ENCODE measurements at places on chromosomes 3 and 15.

- no peak for DNase-seq
These were observed 9.8 kb downstream of the ARPP19 start for GRCh38 chr15:52559022-52559421.

DNA sequence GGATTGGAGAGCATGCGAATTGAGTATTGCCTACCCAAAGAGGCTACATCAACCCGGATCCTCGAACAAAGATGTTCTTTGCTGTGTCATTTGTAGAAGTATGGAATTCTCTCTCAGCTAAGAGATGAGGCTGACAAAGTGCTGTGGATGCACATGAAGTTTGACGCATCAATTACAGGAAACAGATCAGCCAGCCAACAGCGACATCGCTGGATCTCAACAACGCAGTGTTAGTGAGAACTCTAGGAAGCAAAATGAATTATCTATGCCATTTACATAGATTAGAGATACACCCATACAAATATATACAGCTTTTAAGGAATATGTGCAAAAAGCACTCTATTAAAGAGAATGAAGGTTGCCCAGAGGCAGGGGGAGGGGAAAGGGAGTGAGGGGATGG is 160.6 kb upstream of the RGMA start:
- DNase-seq: no peak

GRCh38 chr15:100818927-100819326 is 60.7 kb upstream of the ALDH1A3 start:
- DNase-seq: no peak

GRCh38 chr3:11591002-11591355 is 52.7 kb downstream of the VGLL4 start:
- no peak for DNase-seq

- no peak for DNase-seq
These were observed 145.2 kb downstream of the TAFA4 start for GRCh38 chr3:68787106-68787626.

DNA sequence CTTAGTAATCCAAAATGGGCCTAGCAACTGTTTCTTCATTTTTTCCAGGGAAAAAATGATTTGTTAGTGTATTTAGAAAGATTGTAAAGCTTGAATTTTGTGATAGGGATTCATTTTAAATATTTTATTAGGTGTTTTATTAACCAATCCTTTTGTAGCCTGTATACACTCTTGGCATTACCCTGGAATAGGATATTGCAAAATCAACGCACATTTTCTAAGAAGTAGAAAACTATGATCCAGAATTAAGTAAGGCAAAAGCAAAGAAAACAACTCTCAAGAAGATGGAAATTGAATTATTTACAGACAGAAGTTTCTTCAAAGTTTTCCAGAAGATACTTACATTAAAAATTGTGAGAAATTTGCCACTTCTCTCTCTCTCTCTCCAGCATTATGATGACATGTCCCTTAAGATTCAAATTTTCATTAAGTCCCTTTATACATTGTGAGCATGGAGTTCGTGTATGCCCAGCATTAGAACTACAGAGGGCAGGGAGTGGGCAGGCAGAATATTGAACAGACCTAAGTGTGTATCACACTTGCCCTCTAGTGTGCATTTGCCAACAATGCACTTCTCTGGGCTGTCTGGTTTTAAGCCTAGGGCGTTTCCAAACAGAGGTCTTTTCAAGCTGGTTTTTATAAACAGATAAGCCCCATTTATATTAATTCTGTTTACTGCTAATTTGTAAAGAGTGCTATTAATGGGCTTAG is 28.5 kb upstream of the CMSS1 start:
- peak; percentile 37 for DNase-seq

- DNase-seq: no peak
These were observed 138.3 kb downstream of the DIPK2A start for GRCh38 chr3:144109944-144110343.

- DNase-seq: no peak
These were observed 140.9 kb downstream of the PLCL2 start for GRCh38 chr3:17025594-17026139.

DNA sequence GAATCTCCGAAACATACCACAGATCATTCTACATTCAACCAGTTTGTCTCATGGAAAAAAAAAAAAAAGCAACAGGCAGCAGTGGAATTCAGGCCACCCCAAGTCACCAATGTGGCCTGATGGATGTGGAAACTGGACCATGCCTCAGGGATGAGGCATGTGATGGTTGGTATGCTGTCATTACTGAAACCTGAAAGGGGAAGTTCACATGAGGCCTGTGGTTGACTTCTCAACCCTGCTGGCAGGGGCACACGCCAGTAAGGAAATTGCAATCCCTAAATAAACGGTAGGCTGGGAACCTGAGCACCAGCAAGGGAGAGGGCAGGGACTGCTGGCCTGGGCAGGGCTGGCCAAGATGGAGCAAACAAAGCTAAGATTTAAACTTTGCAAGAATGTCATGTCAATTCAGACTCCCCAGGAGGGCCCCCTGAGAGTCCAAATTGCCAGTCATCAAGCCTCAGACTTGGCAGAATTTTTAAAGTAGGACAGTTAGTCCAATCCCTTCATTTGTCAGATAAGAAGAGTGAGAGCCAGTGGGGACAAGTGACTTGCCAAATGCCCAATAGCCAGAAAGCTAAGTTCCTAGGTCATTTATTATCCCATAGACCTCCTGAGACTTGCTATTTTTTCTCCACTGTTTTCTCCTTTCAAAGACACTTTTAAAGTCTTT is 310.4 kb downstream of the ERC2 start:
- no peak for DNase-seq

GRCh38 chr3:162269636-162270458 is 773.2 kb downstream of the OTOL1 start:
- DNase-seq: no peak

DNA sequence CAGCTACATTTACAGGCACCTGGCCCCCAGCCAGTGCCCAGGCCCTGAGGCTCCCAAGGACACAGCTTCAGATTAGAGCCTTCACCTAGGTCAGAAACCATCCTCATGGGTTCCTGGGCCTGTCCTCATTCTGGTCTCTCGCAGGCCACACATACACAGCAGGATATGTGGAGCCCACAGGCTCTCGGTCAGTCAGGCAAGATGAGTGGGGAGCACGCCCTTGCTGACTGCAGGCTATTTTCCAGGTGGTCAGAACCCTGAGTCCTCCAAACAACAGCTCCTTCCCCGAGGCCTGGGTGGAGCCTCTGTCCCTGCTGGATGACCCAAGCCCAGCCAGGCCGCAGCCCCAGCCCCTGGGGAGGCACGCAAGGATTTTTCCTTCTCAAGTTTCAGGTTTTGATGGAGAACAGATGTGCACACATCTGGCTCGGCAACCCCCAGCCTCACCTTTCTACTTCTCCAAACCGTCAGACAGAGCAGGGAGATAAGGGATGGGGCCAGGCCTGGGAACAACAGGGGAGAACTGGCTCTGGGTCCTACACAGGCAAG is 1.6 kb downstream of the STRA6 start:
- DNase-seq: no peak

GRCh38 chr15:76183930-76184649 is 124.3 kb downstream of the TMEM266 start:
- no peak for DNase-seq

GRCh38 chr3:134145183-134145582 is 105.5 kb downstream of the RYK start:
- DNase-seq: no peak

DNA sequence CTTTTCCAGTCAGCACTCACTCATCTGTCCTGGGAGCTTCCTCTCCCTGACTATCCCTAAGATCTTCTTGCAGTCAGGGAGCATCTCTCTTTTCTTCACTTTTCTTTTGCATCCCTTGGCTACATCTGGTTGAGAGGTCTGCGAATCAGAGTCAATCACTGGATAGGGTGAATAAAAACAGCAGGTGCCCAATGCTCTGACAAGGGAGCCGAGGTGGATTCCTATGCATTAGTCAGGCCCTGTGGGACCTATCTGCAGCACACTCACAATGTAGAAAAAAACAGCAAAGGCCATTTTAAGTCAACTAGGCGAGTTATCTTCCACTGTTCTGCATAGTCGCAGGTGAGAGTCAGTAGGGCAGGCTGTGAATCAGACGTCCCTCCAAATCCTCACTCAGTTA is 35.5 kb downstream of the DZIP1L start:
- no peak for DNase-seq

- DNase-seq: no peak
These were observed 61.5 kb downstream of the OSBPL10 start for GRCh38 chr3:31919528-31919927.

DNA sequence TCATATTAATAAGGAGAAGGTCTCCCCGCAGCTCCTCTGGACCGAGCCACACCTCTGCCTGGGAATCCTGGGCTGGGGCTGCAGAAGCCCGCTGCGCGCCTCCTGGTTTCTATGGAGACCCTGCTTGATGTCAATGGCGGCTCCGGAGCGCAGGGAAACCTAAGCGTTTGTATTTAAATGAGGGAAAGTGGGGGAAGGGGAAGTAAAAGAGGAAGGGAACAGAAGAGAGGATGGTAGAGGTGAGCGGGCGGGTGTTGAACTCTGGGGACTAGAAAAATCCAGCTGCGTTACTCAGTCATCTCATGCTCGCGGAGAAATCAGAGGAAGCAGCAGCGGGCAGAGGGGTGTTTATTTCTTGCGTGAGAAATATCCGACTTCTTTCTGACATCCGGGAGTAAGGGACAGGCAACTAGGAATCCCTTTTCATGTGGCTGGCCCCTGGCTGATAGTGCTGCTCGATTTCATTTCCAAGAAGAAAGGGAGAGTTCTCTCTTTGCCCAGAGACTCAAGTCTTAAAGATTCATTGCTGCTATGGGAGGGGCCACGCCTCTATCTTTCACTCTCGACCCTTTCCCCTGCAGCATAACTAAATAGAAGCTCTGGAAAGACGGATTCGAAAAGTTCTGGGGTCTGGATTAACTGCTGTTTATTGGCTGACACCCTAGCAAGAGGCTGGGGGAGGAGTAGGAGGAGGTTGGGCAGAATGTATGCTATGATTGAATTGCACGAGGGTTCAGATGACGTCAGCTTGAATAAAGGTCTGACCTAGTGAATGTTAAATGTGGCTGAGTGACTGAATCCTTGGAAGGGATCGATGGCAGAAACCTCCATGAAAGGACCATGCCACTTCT is 110.5 kb upstream of the GAP43 start:
- no peak for DNase-seq

DNA sequence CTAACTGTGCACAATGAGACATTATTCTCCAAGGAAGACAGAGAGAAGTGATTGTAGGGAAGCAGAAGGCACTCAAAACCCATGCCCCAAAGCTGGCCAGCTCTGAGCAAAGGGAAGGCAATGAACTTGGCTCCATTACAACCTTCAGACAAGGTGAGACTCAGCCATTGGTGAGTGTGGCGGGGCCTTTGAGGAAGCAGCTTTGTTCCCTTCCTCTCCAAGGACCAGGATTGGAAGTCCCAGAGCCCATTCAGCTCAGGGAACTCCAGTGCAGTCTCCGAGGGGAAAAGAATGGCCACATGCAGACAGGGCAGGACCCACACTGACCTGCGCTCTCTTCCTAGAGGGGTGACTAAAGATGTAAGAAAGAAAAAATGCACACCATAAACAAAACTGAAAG is 23.1 kb downstream of the HEG1 start:
- DNase-seq: no peak

DNA sequence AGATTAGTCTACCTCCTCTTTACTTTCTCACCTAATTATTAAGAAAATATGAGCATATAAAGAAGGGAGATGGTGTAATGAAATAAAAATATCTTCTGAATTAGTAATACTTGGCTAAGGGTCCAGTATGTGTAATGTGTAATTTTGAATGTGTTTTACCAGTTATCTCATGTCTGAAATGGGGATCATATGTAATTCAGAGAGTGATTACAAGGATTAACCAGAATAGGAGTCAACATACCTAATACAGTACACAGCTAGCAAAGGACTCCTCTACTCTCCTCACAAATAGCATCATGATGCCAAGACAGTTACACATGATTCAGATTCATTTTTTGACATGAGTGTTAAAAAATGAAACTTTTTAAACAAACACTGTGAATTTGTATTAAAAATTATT is 570.4 kb downstream of the SI start:
- no peak for DNase-seq

- DNase-seq: no peak
These were observed 186.0 kb upstream of the KBTBD8 start for GRCh38 chr3:66812136-66812535.

DNA sequence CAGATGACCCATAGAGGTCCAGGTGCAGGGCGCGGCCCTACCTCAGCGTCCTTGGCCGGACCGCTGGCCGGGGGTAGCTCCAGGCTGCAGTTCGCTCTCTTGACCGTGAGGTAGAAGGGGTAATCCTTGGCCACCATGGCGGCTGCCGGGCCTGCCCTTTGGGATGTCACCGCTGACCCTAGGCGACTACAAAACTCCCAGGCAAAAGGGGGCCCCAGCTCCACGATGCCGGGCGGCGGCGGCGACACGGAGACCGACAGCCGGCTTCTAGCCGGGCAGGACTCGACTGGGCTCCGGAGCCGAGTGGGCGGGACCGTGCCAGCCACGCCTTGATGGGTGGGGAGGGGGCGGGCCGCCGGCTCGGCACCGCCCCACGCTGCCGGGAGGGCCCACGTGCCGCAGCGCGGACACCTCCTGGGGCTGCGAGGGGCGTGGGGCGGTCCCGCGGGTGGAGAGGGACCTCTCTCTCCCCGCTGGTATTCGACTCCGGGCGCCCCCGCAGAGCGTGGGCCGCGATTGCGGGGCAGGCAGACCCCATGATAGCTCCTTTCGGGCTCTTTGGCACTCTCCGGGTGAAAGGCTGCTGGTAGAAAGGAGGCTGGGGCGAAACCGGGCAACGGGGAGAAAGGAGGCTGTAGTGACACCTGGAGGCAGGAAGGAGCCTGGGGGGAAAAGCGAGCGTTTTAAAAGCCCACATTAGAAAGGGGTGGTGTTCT is at the start of gene ARHGEF3:
Gene ARHGEF3, minus strand, starts transcription at position 288 of the 716 bp plus-strand sequence. Its CDS starts 151 bp downstream, at position 137.
- DNase-seq: peak; percentile 93

DNA sequence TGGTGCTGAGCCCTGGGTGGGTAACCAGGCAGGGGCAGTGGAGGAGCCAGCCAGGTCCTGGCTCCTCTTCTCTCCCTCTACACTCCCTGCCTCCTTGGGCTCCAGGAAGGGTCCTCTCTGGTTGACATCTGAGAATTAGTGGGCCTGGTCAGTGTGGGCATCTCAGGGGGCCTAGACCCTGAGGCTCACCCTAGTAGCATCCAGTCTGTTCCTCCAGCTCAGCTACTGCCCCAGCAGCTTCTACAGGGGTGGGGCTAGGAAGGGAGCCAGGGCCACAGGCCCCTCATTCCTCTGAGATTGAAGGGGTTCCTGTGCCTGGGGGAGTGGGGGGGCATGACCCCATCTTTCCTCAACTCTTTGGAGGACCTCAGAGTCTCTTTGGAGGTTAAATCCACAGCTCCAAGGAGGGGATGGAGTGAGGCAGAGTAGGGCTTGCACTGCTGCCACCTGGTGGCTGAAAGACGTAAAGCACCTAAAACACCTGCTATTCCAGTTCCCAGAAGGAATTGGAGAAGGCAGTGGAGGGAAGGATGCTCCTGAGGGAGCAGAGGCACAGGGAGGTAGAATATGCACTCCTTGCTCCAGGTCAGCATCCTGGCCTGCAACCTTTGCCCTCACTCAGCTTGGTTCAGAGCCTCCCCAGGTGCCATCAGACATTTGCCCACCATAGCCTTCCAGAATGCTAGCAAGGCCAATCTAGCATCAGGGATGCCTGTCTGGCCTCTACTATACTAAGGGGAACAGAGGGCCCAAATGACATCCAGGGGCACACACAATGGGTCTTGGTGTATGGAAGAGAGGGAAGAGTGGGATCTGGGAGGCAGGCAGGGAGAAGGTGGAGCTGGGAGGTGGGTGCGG is 25.1 kb downstream of the C3orf18 start:
- peak; percentile 85 for DNase-seq

GRCh38 chr3:60055765-60056164 is 1005.9 kb upstream of the CFAP20DC start:
- DNase-seq: no peak

- no peak for DNase-seq
These were observed 5.6 kb upstream of the LRRC2 start for GRCh38 chr3:46571684-46572083.

- no peak for DNase-seq
These were observed 20.2 kb upstream of the MEF2A start for GRCh38 chr15:99545605-99546004.
